ENCODE measurements at places on chromosomes 2 and 18. TPM values are rescaled to one million over a fixed set of nuclear protein-coding genes. Genes with fewer than 3 reads are reported as not detected.

DNA sequence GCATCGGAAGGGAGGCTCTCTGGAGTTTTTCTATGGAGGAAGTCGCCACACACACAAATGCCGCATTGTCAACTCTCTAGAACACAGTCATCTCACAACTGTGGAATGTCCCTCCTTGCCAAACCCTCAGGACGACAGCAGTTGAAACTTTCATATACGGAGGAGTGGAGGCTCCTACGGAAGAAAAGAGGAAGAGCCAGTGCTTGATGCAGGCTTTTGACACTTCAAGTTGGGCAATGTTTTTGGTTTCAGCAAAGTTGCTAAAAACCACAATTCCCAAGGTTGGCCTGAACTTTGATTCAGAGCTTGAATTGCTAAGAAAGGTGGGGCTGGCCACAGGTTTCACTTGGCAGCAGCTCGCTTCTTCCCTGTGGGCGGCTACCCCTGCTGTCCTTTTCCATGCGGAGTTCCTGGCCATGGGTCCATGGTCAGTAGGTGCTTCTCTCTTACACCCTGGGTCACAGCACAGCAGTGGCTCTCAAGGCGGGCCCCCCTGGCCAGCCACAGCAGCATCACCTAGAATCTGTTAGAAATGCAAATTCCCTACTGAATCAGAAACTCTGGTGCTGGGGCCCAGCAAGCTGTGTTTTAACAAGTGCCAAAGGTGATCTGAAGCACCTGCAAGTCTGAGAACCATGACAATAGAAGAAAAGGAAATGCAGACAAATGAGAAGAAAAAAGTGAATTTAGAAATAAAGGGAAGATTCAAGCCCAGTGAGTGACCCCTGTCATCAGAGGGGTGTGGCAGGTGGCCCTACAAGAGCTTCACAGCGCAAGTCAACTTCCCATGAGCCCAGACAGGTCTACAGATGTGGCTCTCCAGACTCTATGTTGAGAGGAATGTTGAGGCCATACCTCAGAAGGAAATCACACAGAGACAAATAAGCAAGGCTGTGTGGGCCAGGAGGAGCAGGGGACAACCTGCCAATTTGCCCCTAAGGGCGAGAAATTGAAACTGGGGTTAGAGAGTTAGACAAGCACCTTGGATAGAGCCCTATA is 856.4 kb downstream of the RNF144A start:
- H3K27ac ChIP-seq = peak overlapping the region; percentile 12
- H3K4me1 ChIP-seq = peaks cover 5% of the 10 kb centered on the region
- DNase-seq = no peak
- no peaks in the 10 kb centered on the region for H3K27me3 ChIP-seq

- no peak overlapping the region for H3K4me3 ChIP-seq
- H3K36me3 ChIP-seq = no peaks in the 10 kb centered on the region
- peaks cover 7% of the 10 kb centered on the region for H3K4me1 ChIP-seq
- no peaks in the 10 kb centered on the region for H3K27me3 ChIP-seq
Observed at GRCh38 chr2:197081294-197081693, 154.8 kb upstream of the PGAP1 start.

SPR gene
- 14.2 TPM for total RNA-seq

HNMT gene
- 19.6 TPM for total RNA-seq

DNA sequence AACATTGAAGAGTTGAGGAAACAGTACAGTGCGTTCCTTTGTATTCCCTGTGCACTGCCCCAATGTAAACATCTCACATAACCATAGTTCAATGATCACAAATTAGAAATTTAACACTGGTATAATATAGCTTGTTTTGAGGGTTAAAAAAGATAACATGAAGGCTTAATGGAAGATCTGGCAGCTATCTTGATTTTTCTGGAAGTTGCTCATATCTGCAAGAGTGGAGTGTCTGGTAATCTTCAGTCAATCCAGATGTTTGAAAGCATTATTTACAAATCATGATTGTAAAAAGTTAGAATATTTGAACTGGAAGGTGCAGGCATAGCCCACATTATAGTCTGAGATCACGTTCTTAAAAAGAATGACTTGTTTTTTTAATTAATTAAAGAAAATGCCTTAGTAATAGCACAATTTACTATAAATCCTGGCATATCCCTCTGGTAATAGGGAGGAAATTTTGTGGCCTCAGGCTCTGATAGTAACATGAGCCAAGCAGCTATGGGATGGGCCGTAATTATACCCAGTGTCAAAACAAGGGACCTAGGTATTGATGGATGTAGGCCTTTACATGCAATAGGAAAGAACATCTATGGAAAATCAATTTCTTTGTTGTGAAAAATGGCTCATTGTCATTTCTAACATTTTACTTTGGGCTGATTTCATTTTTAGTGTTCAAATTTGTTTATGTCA is 418.0 kb downstream of the THSD7B start:
- no peak overlapping the region for H3K27ac ChIP-seq
- no peak for DNase-seq
- no peaks in the 10 kb centered on the region for H3K36me3 ChIP-seq
- no peaks in the 10 kb centered on the region for H3K4me1 ChIP-seq
- no peaks in the 10 kb centered on the region for H3K27me3 ChIP-seq

ALPI gene
- not detected for total RNA-seq

DNA sequence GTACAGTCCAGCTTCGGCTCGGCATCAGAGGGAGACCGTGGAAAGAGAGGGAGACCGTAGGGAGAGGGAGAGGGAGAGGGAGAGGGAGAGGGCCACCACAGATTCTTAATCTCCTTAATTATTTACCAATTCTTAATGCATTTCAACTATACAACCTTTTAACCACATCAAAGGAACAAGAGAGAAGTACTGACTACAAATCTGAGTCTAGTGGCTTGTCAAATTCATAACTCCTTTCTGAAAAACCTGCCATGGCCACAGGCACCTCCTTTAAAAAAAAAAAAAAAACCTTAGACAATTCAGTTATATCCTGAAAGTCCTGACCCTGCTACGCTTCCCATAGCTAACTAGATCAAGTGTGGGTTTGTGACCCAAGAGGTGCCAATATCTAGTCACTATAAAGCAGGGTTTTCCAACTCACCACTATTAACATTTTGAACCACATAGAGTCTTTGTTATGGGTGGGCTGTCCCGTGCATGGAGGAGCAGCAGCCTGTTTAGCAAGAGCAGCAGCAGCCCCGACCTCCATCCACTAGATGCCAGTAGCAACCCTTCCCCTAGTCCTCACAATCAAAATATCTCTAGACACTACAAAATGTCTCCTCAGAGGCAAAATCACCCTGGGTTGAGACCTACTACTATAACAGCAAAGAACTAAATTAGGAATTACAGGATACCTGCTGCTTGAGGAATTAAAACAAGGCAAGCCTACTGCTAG is 6.8 kb downstream of the ESCO1 start:
- no peak overlapping the region for H3K27ac ChIP-seq
- DNase-seq = no peak
- H3K4me3 ChIP-seq = no peak overlapping the region
- no peaks in the 10 kb centered on the region for H3K27me3 ChIP-seq
- peaks cover 12% of the 10 kb centered on the region for H3K4me1 ChIP-seq

HRH4 gene
- 0.40 TPM for total RNA-seq

GRCh38 chr2:221397187-221397586 is 174.9 kb downstream of the EPHA4 start:
- H3K4me1 ChIP-seq = no peaks in the 10 kb centered on the region
- H3K36me3 ChIP-seq = no peaks in the 10 kb centered on the region
- no peak overlapping the region for H3K4me3 ChIP-seq
- no peaks in the 10 kb centered on the region for H3K27me3 ChIP-seq
- no peak overlapping the region for H3K27ac ChIP-seq
